ENCODE measurements at places on chromosomes 7 and 10.

GRCh38 chr10:29957236-29957635, 102.2 kb downstream of the JCAD start:
- DNase-seq, result no peak

DNA sequence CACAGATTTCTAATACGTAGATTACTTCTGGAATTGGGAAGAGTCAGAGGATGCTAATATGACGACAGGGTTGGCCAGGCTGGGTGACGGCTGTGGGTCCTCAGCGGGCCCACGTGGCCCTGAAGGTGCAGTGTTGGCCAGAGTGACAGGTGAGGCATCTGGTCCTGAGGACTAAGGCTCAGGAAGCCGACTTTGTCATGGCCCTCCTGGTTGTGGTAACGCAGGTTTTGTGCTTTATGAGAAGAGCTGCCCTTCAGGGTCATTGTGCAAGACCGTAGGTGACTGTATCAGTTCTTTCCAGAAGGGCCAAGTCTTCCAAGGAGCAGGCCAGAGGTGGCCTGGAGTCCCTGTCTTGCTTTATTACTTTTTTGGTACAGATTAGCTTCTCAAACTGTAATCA, 2.5 kb downstream of the EIF3B start:
- no peak for DNase-seq

DNA sequence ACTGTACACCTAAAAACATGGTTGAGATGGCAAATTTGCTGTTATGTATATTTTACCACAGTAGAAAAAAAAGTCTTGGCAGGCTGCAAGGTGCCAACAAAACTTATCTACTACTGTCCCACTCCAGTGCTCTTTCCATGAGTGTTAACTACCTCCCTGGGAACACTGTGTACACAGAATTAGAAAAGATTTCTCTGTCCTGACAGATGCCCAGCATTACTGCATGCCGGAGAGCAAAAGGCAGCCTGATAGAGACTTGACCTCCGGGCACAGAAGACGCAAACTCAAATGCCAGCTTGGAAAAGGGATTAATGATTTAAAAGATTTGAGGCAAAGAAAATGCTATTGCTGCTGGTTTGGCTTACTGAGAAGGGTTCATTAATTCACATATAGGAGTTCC, 228.8 kb downstream of the TMEM178B start:
- no peak for DNase-seq

- DNase-seq, result no peak
Observed at GRCh38 chr10:75051308-75051707, 60.1 kb upstream of the SAMD8 start.

DNA sequence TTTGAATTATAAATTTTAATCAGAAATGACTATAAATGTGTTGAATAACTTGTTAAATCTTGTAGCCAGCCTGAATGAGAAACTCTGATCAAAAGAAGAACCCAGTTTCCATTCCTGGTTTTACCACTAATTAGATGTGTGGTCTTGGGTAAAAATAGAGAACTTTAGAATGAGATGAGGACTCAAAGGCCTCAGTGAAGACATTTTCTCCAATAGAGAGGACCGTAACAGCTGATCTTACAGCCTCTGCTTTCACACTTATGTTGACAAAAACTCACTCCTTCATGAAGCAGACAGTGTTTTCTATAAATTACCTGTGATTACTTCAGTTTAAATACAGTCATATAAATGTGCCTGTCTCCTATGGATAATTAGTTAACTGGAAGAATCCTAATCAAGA, 200.1 kb upstream of the MEOX2 start:
- no peak for DNase-seq

DNA sequence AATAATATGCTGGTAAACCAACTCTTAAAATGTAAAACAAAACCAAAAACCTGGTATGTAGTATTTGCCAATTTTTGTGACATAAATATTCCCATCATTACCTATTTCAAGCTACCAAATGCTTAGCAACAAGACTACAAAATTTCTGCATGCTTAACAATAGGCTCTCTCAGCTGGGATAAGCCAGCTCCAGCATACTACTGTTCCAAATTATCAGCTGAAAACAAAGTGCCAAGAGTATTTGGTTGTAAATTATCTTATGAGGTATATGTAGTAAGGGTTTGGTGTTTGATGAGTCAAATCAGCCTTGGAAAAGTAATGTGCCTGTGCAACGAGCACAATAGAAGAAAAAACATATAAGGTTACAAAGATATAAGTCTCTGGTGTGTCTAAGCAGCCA, 263.2 kb downstream of the HGF start:
- DNase-seq, result no peak

- no peak for DNase-seq
Observed at GRCh38 chr10:70927189-70927943, 39.0 kb upstream of the PCBD1 start.

- no peak for DNase-seq
Observed at GRCh38 chr10:107317592-107317991, 153.1 kb upstream of the SORCS1 start.

DNA sequence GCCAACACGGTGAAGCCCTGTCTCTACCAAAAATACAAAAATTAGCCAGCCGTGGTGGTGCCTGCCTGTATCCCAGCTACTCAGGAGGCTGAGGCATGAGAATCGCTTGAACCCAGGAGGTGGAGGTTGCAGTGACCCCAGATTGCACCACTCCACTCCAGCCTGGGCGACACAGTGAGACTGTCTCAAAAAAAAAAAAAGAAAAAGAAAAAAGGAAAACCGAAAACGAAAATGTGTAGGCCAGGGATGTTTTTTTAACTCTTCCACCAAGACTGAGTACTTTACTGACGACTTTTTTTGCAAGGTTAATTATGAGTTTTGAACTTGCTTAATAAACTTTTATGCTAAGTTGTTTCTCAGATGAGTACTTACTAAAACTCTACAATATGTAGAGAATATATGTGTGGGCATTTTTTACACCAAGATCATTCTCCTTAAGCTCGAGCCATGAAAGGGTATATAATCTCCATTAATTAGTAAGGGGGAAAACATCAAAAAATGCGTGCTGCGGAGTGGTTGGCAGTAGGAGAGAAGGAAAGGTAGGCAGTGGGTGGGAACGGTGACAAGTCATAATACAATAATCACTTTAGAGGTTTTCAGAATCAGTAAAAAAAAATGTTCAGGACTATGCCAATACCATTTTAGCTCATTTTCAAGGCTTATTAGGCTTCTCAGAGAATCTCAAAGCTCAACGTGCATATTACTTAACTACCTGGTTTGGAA, 8.6 kb upstream of the ADRB1 start:
- DNase-seq, result no peak

DNA sequence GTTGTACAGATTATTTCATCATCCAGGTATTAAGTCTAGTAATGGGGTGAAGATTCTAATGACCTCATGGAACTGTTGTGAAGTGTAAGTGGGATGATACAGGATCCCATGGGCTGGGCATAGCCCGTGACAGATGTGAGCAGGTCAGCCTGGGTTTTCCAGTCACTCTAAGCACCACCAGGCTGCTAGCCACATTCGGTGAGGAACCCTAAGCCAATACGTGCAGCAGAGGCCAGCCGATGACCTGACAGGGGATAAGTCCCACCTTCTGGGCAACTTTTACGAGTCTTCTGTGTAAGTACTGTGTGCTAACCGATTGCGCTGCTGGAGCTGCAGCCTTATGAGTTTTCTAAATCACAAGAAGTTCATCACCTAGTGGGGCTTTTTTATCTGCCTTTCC, 7.3 kb downstream of the ZNF503 start:
- DNase-seq, result no peak

DNA sequence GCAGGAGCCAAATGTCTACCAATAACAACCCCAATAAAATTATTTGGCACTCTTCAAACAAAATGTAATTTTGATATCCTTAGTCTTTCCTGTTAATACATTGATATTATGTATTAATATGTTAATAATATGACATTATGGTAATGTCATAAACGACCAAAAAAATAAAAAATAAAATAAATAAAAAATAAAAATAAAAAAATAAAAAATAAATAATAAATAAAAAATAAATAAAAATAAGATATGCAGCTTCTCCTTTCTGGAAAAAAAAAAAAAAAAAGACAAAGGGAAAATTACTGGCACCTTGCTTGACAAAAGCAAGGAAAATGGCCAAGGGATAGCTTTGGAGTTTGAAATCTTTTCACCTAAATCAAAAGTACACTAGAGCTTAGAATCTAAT, 168.5 kb downstream of the PPP1R17 start:
- no peak for DNase-seq

DNA sequence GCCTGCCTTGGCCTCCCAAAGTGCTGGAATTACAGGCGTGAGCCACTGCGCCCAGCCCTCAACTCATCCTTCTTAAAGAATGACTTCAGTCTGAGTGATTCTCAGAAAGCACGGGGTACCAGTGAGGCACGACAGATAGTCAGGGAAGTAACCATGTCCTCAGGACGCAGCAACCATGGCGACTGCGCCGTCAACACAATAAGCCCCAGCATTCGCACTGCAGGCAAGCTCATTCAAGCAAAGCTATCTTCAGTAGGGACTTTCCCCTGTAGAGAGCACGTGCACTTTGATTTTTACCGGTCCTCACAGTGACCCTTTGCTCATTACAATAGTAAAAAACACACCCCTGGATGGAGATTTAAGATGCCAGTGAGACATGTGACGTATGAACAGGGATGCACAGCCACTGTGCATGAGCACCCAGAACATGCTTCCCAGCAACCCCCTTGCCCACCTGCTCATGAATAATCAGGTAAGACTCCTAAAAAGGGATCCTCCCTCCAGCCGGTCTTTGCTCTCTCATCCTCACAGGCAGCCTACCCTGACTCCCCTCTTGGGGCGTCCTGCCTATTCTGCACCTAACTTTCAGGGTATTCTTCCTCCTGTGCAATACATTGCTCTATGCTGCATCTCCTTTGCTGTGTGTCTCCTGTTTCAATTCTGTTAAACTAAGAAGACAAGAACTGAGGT, 9.1 kb downstream of the WDR86 start:
- no peak for DNase-seq

- DNase-seq, result no peak
Observed at GRCh38 chr10:129280908-129281586, 186.0 kb upstream of the MGMT start.

GRCh38 chr7:4951903-4952636, 6.9 kb downstream of the MMD2 start:
- no peak for DNase-seq

DNA sequence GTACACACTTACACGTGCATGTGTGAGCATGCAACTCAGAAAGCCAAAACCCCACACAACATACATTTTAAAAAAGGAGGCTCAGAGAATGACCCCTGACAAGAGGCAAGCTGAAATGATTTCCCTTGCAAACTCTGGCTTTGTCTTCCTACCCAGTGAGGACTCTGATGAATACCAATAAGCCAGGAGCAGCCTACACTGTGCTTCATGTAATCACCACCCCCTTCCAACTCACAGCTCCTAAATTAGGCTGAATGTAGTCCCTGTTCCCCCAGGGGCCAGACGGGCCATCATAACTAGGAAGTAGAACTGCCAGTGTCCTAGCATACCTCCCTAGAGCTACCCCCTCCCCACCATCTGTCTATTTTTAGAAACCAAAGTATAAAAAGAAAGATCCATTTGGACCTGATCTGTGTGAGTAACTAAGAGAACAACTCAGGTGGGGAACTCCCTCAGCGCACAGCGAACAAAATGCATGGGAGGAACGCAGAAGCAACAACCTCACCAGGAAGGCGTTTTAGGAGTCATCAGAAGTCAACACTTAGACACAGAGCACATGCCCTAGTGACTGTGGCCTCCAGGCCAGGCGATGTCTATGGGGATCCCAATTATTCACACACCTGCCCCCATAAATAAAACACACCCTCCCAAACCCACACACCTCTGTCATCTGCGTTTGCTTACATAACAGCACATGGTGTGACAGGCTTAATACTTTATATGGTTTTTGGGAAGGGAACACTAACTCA, 1.9 kb downstream of the DGKI start:
- no peak for DNase-seq

- DNase-seq, result no peak
Observed at GRCh38 chr10:120691625-120692024, 159.5 kb upstream of the WDR11 start.

DNA sequence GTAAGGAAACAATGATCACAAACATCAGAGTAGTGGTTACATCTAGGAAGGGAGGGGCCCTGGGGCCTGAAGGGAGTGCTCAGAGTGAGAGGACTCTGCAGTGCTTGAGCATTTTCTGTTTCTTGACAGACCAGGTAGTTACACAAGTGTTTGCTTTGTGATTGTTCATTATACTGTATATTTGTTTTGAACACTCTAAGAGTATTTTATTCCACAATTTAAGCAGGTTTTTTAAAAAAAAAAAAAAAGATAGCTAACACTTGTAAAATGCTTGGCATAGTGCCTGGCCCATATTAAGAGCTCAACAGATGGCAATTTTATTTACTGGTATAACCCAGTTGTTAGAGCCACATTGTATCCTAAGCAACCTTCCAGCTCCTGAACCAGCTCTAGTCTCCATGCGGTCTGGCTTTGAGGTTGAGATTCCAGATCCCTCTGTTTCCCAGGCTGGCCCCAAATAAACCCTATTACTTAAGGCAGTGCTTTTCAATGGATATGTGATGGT, 20.1 kb upstream of the ATXN7L1 start:
- no peak for DNase-seq

DNA sequence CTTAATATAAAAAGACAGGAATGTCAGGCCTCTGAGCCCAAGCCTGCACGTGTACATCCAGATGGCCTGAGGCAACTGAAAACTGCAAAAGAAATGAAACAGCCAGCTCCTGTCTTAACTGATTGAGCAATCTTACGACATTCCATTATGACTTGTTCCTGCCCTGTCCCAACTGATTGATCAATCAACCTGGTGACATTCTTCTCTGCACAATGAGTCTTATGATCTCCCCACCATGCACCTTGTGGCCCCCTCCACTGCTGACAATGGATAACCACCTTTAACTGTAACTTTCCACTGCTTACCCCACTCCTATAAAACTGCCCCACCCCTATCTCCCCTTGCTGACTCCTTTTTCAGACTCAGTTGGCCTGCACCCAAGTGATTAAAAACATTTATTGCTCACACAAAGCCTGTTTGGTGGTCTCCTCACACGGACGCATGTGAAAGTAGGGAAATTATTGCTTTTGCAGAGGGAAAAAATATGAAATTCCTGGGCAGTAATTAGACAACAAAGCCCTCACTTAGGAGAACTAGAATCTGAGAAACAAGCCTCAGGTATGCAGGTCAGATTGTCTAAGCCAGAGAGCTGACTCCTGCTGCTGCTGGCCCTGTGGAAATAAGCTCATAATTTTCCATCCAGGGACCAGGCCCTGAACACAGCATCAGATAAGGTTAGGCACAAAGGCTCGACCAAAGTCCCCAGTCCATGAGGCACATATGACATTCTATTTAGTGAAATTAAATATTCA, 5.3 kb downstream of the CYP3A7 start:
- no peak for DNase-seq

- DNase-seq, result no peak
Observed at GRCh38 chr10:6071181-6072175, 9.3 kb upstream of the IL2RA start.
